Stimulated activated CD4-positive, alpha-beta T cell treated with anti-CD3 and anti-CD28 coated beads, Interleukin-1b, Interleukin-23, amount 100 ng/mL, for 48 hours (primary cell): ENCODE measurements at places on chromosomes 6 and 20.

DNA sequence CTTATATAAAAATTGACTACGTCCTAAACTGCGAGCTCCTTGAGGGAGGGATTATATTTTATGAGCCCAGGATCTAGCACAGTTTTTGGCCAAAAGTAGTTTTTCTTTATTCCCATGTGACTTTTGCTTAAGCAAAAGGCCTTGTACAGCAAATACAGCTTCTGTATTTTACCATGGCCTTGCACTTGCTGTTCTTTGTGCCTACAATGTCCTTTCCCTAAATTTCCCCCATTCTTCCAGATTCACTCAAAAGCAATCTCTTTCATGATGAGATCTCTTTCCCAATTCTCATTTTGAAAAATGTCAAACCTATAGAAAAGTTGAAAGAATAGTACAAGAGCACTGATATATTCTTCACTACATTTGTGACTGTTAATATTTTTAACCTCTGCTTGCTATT, 4.8 kb upstream of the IGF2R start:
- no peak for DNase-seq

DNA sequence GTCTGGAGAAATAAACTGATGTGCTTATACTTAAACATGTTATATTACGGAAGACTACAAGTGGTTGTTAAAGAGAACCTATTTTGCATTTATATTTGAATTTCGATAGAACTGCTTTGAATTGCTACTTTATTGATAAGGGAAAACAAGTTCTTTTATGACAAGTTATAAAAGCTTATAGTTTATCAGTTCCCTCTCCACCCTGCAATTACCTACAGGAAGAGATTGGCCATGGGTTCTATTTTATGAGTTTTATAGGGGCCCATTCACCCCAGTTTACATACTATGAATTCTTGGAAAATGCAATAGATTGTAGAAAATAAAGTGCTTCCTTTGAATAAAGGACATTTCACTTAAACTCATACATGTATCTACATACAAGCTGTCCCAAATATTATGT, 144.4 kb downstream of the AHI1 start:
- DNase-seq = no peak

DNA sequence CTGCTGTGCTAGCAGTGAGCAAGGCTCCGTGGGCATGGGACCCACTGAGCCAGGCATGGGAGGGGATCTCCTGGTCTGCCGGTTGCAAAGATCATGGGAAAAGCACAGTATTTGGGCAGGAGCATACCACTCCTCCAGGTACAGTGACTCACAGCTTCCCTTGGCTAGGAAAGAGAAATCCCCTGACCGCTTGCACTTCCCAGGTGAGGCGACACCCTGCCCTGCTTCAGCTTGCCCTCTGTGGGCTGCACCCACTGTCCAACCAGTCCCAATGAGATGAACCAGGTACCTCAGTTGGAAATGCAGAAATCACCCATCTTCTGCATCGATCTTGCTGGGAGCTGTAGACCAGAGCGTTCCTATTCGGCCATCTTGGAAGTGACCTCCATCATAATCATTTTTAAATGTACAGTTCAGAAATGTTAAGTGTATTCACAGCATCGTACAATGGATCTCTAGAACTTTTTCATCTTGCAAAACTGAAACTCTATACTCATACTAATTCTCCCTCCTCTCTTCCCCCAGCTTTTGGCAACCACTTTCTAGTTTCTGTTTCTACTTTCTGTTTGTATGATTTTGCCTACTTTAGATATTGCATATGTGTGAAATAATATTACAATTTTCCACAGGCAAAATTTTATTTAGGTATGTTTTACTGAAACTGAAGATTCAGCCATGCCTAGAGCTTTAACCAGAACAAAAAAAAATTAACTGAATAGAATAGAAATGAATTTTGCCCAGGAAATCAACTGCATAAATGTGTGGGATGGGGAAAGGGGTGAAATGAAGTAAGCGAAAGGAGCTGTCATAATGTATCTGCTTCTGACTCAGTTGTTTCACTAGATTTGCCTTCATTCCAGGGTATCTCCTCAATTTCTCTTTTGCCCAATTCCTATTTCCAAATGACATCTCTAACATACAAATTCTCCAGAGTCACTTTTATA, 100.0 kb downstream of the RWDD2A start:
- DNase-seq = no peak

DNA sequence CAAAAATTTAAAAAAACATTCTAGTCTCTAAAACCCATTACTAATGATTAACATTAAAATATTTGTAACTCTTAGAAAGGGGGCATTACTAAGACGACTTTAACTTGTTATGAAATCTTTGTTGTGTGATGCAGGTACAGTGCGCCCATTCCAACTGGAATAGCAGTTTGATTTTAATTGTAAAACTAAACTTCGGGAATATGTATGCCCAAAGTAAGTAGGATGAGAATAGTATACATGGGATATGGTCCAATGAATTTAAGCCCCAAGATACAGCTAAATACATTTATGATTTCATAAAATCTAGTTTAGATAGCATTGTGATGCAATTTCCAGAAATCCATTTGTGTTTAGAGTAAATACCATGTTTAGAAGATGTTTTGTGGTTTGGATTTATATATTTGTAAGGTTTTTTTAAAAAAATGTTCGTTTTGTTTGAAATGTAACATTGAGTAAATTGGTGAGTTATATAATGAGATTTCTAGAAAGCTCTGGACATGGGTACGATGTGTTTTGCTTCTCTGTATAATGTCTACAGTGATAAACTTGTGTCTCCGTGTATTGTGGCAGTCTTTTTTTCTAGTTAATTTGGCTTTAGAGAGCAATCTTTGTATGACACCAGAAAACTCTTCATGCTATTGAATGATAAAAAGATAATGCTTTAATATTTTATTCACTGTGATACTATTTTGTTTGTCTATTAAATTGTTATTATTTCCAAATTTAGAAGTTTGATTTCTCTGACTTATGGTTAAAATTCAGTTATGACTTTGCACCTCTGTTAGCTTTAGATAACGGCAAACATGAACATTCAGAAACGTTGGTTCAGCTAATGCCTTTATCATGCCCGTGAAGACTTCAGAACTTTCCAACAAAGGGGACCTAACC, 54.8 kb downstream of the RNF182 start:
- no peak for DNase-seq

GRCh38 chr6:138007014-138007472, 100.2 kb downstream of the PERP start:
- DNase-seq = peak; percentile 22

DNA sequence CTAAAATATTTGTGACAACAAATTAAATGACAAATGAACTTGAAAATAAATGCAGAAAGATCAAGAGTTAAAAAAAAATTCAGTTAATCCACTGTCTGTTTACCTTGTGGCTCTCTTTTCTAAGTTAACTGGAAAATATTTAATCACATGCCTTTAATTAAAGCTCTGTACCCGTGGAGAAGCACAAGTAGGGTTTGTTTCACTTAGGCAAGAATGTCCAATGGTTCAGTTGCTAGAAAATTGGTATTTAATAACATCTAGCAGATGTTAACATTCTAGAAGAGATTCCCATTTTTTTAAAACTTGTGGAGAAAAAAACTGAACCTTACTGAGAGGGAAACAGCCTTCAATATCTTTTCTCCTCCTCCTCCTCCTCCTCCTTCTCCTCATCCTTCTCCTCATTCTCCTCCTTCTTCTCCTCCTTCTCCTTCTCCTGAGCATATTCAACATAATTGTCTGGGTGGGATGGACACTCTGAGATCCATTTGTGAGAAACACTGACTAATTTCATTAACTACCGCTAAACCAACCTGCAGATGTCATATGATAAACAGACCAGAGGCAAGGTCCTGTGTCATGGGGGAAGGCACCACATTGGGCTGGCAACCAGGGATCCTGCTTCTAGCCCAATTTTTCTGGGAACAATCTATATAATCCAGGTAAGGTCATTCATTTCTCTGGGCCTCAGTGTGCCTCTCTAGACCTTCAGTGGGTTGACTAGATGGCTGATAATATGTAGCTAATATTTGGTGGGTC, 44.1 kb upstream of the AKIRIN2 start:
- DNase-seq = no peak

GRCh38 chr6:162999575-163000285, 272.0 kb downstream of the PACRG start:
- DNase-seq = no peak

DNA sequence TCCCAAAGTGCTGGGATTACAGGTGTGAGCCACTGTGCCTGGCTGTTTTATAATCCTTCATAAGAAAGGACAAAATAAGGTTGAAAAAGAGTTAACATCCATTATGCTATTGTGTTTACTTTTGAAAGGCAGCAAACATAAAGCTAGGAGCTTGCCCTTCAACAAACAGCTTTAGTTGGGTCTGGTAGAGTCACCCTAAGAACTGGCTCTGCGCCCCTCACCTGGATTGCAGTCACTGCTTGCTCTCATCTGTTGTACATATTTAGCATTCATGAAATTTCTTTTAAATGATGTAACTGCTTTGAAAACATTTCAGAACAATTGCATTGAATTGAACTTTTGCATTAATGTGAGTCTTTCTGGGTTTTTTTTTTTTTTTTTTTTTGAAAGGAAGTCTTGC, 38.9 kb downstream of the JARID2 start:
- DNase-seq = no peak

DNA sequence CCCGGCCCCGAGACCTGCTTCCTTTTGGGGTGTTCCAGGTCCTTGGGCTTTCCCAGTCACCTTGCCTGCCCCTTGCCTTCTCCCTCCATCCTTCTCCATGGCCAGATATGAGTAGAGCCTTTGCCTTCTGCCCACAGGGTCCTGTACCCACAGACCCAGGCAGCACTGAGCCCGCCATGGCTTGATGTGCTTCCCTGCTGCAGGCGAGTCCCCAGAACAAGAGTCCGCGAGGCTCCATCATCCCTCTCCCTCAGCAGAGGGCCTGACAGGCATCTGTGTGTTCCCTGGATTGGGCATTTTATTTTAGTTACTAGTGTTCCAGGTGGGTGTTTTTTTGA, 21.9 kb downstream of the PYGB start:
- DNase-seq = no peak

GRCh38 chr20:49579874-49580812, 12.2 kb upstream of the PTGIS start:
- DNase-seq = no peak

DNA sequence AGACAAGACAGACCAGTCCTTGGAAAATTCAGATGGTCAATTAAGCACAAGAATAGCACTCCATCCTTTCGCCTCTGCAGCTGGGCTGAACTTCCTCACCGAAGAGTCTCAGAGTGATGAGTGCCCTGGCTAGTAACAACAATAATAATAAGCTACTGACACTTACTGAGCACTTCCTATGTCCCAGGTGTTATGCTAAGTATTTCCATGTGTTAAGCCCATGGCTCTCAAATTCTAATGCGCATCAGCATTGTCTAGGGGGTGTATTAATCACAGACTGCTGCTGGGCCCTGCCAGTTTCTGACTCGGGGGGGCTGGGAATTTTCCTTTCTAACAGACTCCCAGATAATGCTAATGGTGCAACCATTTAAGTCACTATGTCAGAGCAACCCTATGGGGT, 118.2 kb upstream of the LRFN2 start:
- no peak for DNase-seq

- no peak for DNase-seq
Observed at GRCh38 chr6:45494416-45495135, 116.8 kb upstream of the SUPT3H start.

DNA sequence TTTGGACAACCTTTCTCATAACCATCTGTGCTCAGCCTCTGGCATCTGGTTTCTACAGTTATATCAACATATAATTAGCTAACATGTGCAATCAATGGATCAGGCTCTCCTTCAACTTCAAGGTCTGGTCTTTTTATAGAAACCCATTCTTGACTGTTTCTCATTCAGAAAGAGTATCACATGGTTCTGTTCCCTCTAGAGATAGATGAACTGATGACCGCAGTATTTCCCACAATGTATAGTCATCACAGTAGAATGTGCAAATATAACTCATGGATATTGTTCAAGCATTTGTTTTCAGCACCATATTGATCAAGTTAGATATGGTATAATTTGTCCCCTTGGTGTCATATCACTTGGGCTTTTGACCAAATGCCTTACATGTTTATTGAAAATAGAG, 656.2 kb downstream of the FRK start:
- DNase-seq = no peak

DNA sequence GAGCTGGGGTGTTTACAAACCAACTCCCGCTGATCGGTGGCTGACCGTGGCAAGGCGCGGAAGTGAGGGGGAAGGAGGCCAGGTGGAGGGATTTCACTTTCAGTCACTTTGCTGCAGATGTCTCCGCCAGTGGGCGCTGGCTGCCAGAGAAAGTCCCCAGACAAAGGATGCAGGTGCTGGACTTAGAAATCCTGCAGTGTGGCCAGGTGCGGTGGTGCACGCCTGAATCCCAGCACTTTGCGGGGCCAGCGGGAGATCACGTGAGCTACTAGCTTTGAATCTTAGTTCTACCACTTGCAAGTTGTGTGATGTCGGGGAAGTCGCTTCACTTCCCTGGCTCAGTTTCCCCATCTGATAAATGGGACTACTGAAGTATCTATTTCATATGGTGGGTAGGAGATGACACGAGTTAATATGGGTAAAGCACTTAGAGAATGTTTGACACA, 180.4 kb downstream of the ZNF217 start:
- peak; percentile 52 for DNase-seq

DNA sequence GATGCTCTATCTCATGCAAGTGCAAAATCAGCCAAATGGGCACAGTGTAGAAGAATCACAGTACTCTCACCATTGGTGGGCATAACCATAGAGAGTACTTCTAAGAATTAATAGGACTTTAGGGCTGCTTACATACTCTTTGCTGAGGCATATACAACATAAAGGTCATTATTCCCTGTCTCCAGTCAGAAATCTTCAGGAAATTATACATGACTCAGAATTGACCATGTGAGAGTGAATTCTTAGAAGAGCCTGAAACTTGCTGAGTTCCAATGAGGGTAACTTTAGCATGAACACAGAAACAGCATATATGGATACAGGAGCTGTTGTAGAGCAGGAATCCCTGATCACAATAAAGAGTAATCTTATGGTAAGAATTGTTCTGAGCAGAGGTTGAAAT, 498.7 kb downstream of the TENT5A start:
- DNase-seq = no peak
